PC-9 (cell line): ENCODE measurements at places on chromosomes 2 and 18.
A peak's percentile ranks its signal among the peaks of the same experiment; 100 is the strongest.

DNA sequence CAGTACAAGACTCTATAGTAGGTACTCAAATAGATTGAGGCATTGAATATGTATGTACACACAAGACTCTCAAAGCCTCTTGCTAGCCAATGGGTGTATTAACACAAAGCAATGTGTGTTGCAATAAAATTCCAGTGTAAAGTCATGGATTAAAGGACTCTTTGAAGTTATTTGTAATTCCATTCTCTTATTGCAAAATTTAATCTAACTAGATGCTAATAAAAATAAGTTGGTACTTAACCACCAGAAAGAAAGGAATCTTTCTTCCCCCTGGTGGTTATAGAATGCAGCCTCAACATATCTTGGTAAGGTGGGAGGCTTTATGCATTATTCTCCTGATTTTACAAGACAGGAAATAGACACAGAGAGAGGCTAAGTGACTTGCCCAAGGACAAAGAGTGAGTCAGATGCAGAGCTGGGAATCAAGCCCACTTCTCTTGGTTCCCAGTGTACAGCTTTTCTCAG, 18.0 kb downstream of the LRP1B start:
- peak; percentile 51 for DNase-seq

DNA sequence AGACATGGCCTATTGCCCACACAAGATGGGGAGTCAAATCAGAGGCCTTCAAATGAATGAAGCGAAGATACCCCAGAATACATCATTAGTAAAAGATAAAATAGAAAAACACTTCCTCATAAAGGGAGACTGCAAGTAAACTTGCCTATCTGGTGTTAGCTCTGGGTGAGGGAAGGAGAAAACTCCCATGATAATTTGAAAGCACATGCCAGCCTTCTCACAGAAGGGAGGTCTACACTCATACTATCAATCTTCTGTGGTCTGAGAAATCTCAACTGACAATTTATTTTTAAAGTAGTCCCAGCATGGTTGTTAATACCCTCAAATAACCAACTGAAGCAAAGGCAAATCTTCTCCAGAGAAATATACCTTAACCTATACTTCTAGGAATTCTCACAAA, 75.4 kb downstream of the EXOC6B start:
- DNase-seq, result no peak

DNA sequence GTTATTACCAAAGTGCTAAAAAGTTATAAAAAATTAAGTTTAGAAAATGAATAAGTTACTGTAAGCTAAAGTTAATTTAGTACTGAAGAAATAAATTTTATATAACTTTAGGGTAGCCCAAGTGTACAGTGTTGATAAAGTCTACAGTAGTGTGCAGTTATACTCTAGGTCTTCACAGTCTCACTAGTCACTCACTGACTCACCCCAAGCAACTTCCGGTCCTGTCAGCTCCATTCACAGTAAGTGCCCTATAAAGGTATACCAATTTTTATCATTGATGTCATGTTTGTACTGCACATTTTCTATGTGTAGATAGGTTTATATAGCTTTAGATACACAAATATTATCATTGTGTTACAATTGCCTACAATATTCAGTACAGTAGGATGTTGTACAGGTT, 518.3 kb upstream of the PIK3C3 start:
- no peak for DNase-seq

GRCh38 chr18:48942554-48943261, 8.1 kb downstream of the SMAD7 start:
- DNase-seq, result peak; percentile 95

GRCh38 chr2:27121906-27122305, 1.7 kb upstream of the ABHD1 start:
- DNase-seq, result no peak

DNA sequence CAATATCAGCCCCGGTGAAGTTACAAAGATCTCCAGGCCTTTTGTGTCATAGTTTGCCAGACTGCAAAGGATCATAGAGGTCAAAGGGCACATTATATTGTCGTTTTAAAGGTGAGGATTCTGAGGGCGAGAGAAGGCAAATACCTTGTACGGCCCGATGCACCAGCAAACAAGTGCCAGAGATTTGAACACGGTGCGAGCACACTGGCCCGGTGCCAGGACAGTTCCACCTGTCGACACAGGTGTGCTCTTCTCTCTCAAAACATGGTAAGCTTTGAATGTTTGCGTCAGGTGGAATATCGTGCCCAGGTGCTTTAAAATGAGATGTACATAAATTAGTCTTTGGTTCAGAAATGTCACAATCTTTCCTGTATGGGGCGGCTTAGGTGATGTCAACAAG, 776.1 kb upstream of the ID2 start:
- DNase-seq, result no peak

DNA sequence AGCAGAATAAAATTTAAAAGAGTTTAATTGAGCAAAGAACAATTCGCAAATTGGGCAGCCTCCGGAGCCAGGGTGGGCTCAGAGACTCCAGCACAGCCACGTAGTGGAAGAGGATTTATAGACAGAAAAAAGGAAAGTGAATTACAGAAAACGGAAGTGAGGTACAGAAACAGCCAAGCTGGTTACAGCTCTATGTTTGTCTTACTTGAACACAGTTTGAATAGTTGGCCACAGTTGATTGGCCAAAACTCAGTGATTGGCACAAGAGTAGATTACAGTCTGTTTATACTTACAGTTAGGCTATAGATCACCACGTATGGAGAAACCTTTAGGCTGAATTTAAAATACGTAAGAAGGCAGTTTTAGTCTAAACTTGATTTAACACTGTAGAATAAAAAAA, 78.8 kb upstream of the NEDD4L start:
- DNase-seq, result no peak

DNA sequence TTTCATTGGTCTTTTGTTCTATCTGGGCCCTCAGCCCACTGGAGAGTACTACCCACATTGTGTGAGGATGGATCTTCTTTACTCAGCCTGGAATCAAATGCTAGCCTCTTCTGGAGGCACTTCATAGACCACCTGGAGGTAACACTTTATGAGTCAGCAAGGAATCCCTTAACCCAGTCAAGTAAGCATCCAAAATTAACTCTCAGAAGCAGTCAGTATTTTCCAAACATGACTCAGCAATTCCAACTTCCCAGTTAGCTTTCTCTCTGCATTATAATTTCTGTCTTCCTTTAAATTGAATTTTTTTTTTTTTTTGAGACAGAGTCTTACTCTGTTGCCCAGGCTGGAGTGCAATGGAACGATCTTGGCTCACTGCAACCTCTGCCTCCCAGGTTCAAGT, 142.7 kb downstream of the ACKR3 start:
- DNase-seq, result no peak

- no peak for DNase-seq
Measured at GRCh38 chr2:174662459-174662858, 64.9 kb upstream of the WIPF1 start.

GRCh38 chr2:143264851-143265250, 135.6 kb downstream of the ARHGAP15 start:
- no peak for DNase-seq

GRCh38 chr2:3626118-3626811, 31.4 kb downstream of the COLEC11 start:
- no peak for DNase-seq

DNA sequence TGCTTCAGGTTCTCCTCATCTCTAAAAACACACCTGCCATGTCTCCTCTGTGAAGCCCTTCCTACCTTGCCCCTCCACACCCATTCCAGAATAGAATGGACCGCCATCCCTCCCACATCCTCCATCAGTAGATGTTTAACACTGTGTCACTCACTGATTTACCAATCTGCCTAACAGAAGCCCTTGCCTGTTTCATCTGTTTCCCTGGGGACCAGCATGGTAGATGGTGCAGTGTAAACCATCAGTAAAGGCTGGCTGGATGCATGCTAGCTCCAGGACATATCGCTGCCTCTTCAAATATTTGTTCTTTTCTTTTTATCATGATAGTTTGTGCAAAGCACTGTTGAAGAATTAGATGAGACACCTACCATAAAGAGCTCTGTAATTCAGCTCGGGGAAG, 271.4 kb downstream of the PIEZO2 start:
- no peak for DNase-seq

GRCh38 chr2:238255151-238255551, 15.3 kb upstream of the HES6 start:
- no peak for DNase-seq

DNA sequence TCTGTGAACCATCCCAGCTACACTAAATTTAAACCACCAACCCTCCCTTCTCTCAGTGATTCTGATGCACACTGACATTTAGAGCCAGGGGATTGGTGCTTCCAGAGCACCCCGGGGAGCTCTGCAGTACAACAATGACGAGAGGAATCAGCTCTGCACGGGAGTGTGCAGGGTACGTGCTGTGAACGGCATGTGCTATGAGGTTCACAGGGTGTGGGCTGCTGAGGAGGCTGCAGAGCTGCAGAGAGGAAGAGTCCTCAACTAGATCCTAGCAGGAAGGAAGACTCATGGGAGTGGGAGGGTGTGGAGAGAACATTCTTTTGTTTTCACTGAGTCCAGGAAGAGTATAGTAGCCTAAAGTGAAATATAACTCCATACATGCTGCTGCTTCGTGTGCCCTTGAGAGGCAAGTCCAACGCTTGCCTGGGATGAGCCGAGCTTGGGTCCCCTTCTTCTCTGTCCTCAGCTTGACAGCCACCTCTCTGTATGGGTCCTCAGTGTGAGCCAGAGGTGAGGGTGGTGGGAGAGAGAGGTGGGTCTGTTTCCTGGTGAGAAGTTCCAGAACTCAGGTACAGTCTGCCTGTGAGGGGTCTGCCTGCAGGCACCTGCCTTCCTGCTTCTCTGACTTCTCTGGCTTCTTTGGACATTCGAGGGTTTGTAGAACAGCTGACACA, 118.8 kb downstream of the CTIF start:
- DNase-seq, result no peak

- no peak for DNase-seq
Measured at GRCh38 chr18:46462523-46462922, 194.5 kb downstream of the LOXHD1 start.

GRCh38 chr2:55384786-55385185, 34.9 kb downstream of the CCDC88A start:
- no peak for DNase-seq

DNA sequence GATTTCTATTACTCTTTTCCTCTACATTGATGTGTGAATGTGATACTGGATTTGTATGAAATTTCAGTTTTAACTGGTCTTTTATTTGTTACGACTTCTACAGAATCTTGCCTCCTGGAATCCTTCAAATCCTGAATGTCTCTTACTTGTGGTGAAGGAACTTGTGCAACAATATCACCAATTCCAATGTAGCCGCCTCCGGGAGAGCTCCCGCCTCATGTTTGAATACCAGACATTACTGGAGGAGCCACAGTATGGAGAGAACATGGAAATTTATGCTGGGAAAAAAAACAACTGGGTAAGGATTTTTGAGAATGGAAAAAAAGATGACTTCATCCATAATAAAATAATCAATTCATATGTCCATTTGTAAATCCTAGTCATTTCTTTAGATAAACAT, 134.6 kb downstream of the BABAM2 start:
- DNase-seq, result no peak

GRCh38 chr18:63315876-63316275, 3.7 kb downstream of the BCL2 start:
- no peak for DNase-seq

DNA sequence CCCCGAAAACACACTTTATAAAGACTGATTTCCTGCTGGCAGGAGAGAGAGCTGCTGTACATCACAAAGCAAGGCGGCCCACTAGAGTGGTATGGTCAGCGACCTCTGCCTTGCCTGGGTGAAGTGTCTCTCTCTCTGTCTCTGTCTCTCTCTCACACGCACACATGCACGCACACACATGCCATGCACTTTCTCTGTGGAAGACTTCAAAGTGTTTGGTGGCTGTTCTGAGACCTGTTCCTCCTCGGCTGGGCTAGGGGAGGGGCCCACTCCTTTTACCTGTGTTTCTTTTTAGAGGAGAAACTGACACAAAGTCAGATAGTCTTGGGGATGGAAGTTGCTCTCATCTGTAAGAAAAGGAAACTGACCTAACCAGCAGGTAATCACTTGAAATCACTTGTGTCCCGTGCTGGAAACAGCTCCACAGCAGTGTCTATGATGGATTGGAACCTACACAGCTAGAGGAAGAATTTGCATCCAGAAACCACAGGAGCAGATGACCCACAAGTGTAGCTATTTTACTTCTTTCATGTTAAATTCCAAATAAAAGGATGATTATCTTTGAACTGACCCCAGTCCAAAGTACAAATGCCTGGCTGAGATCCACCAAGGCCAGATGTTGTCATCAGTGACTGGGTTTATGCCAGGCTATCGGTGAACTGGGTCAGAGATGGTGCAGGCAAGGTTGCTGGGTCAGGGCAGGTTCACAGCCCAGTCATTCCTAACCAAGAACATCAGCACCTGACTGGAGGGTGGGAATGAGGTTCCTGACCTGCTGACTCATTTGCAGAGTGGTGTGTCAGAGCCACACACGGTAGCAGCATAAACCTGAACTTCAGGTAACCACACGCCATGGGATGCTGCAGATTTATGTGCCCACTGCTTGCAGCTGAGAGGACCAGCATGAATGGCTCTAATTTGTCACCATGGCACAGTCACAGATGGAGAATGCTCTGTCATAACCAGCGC, 63.0 kb downstream of the NPAS2 start:
- DNase-seq, result peak; percentile 84

DNA sequence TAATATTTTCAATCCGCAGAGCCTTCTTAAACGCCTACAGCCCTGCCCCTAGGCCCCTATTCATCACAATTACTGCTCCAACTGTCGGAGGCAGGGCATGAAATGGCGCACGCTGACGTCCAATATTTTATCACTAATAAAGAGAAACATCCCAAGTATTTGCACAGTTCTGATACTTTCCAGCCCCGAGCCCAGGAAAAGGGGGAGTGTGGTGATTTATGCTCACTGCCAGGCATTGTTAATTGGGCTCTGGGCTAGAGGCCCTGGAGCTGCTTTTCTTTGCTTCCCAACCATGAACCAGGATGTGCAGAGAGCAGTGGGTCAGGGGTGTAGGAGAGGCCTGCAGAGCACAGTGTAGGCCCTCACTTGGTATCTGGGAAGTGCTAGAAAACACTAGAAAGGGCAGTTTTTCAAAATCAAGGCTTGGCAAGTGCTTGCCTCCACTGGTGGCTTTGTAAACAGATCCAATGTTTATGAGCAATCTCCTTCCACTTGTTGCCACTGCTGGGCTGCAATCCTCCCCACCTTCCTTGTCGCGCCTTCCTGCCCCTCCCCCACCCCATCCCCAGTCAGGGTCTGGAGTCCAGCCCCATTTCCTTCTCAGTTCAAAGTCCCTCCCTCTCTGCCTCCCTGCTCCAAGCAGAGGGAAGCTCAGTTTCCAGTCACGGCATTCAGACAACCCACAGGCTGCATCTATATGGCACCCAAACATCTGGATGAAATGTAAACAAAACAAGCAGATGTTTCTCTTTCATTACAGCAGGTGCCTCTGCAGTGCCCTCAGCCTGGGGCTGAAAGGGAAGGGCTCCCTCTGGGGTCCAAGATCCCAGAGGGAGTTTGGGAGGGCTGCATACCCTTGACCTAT, 83.9 kb upstream of the PKDCC start:
- peak; percentile 60 for DNase-seq

- DNase-seq, result no peak
Measured at GRCh38 chr2:85019121-85019520, 48.2 kb downstream of the KCMF1 start.

- DNase-seq, result no peak
Measured at GRCh38 chr18:54712306-54712705, 116.0 kb upstream of the RAB27B start.

GRCh38 chr2:170006587-170007325, 171.2 kb upstream of the MYO3B start:
- DNase-seq, result no peak
